LHCN-M2 (cell line): ENCODE measurements at places on chromosomes 11 and 22. TPM values are rescaled to one million over a fixed set of nuclear protein-coding genes. Genes with fewer than 3 reads are reported as not detected.

CDC45 gene
- 62.3 and 67.6 TPM in 2 replicates for total RNA-seq

PGA4 gene
- 1.4 and 2.5 TPM in 2 replicates for total RNA-seq

GRCh38 chr11:76642341-76642740 is 28.2 kb downstream of the LRRC32 start:
- DNase-seq, result no peak

DNA sequence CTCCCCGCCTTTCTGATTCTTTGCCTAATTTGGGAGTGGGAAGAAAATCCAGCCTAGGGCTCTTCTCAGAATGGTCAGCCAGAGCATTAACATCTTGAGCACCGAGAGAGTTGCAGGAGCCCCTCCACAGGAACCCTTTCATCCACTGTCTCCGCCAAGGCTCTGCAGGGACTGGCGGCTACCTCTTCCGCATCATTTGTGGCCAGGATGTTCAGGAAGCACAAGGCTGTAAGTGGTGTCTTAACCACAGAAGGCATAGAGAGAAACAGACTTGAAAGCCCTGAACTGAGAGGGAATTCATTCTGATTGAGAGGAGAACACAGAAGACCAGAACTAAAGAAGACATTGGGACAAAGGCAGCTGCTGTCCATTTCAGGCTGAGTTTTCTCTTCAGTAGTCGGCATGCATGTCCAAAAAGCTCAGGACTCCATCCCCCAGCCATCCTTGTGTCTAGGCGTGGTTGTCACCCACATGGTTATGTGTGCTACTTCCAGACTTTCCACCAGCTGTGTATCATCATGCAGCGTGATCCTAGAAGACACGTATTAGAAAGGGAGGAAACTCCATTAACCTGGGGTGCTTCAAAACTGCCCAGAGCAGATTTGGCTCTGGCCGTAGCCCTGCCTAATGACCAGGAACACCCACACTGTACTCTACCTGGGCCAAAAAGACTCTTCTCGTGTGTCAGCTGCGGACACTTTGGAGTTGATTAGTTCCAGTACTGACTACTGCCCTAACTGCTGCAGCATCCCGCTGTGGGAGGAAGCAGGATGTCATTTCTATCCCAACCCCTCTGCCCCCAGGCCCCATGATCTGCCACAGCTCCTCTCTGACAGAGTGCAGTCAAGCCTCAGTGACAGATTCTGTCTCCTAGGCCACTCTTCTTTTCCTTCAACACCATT is 725.1 kb downstream of the NTM start:
- no peak for DNase-seq

SLC22A25 gene
- not detected in 2 replicates for total RNA-seq

GRCh38 chr22:44907765-44908737 is 101.8 kb downstream of the PHF21B start:
- DNase-seq, result no peak

GRCh38 chr22:39308614-39309363 is 10.6 kb downstream of the RPL3 start:
- peak; percentile 95 for DNase-seq

CHST1 gene
- 3.1 and 5.8 TPM in 2 replicates for total RNA-seq

DNA sequence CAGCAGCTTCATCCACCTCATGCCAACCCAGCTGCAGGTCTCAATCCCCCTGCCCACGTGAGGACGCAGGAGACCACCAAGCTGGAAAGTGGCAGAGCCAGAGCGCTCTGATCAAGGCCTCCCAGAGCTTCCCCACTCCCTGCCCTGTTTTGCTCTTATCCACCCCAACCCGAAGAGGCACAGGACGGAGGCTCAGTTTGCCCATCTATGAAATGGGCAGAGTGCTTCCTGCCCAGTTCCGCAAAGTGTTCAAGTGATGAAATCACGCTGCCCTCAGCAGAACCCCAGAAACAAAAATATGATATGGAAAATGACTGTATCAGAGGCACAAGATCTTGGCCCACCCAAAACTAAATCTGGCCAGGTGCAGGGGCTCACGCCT is 7.9 kb downstream of the LGALS2 start:
- DNase-seq, result no peak

SYT12 gene
- not detected in 2 replicates for total RNA-seq

- peak; percentile 38 for DNase-seq
Observed at GRCh38 chr11:19328586-19329311, 88.0 kb upstream of the E2F8 start.

TMPRSS13 gene
- total RNA-seq, result not detected in 2 replicates
